ENCODE measurements at places on chromosomes 13 and 19.

- DNase-seq, result peak; percentile 75
Observed at GRCh38 chr13:114025714-114026431, 52.0 kb upstream of the C13orf46 start.

DNA sequence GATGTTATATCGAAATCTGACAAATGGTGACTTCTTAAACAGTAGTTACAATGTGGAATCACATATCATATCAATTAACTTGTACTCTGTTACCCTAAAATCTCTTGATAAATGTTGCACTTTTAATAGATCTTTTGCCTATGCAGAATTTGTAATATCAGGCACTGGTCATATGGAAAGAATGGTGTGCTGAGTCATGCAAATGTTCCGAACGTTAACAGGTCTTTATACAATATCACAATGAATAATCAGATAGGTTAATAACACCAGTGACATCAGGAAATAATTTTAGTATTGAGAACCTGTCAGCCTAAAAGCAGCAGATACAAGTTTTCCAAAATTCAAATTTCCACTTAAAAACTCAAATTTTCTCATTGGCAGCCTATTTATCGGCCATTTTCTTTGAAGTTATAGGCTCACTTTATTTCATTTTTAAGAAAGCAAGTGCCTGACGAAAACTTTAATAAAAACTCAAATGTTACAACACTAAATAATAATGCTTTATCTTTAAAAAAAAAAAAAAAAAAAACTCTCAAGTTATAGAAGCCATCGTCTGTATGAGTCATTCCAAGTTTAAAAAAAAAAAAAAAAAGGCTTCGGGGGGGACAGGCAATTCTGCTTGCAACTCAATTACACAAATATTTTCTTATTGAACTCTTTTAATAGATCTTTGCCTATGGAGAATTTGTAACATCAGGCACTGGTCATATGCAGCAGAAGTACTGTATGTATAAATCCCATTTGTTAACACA lies 180.9 kb downstream of the DIAPH3 start:
- no peak for DNase-seq

DNA sequence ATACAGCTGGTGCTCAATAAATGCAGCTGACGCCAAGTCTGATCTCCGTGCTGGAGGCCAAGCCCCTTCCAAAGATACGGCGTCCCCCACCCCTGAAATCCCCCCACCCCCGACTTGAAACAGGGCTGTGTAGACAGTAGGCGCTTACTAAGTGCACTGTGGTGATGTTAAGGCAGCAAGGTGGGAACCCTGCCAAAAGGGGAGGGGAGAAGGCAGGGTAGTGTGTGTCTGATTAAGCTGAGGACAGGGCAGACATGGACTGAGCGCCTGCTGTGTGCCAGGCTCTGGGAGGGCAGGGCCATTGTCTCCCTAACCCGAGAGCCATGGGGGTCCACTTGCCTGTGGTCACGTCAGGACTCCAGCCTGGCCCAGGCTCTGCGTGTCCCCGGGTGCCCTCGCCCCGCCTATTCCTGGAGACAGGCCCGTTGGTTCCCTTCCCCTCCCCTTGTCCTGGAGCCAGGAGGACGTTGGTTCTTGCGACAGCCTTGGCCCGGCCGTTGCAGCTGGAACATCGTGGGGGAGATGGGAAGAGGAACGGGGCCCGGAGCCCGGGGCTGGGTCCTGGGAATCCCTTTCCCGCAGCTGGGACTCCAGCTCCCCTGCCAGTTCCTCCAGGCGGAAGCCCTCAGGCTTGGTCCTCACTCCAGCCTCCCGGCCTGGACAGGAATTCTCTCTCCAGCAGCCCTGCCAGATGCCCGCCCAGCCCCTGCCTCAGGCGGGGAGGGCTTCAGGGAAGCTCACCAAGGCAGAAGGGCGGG lies 1.7 kb upstream of the ELANE start:
- DNase-seq, result peak; percentile 78

DNA sequence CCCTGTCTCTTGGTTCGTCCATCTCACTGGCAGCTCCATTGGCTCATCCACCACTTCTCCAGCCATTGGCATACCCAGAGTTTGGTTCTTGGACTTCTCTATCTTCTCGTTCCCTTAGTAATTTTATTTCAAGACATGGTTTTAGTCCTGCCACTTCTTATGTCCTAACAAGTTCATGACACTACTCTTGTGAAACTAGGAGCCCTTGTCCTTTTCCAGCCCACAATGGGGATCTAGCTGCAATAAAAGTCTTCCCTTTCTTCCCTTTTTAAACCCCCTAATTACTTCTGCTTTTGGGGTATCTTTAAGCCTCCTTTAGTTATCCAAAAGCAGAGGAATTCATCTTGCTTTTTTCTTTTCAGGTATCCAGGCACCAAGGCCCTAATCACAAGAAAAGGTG lies 2.9 kb upstream of the RCBTB2 start:
- no peak for DNase-seq

DNA sequence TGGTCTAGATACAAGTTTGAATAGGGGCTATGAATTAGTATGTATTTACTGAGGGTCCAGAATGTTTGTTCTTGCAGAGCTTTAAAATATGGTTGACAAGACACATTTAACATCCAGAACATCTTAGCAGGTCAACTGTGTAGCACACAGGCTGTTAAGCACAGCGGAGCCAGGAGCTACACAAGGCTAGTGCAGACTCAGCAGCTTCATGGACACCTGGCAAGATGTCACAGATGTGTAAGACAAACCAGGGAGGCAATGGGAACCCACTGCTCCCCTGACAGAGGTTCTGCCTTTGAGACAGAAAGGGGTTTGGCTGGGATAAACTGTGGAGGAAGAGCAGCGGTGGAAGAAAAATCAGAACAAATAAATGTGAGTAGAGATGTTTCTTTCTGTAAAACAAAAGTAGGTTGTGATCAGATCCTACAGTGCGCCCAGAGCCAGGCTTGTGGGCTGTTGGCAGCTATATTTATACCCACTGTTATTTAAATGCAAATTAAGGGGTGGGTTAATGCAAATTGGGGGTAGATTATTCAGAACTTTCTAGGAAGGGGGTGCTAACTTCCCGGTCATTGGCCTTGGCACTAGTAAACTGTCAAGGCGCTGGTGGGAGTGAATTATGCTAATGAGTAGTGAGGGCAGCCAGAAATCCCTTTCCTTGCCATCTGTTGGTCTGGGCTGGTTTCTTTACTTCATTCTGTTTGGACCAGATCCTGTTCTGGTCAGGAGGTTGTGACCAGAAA lies 33.0 kb downstream of the MIPEP start:
- peak; percentile 75 for DNase-seq

DNA sequence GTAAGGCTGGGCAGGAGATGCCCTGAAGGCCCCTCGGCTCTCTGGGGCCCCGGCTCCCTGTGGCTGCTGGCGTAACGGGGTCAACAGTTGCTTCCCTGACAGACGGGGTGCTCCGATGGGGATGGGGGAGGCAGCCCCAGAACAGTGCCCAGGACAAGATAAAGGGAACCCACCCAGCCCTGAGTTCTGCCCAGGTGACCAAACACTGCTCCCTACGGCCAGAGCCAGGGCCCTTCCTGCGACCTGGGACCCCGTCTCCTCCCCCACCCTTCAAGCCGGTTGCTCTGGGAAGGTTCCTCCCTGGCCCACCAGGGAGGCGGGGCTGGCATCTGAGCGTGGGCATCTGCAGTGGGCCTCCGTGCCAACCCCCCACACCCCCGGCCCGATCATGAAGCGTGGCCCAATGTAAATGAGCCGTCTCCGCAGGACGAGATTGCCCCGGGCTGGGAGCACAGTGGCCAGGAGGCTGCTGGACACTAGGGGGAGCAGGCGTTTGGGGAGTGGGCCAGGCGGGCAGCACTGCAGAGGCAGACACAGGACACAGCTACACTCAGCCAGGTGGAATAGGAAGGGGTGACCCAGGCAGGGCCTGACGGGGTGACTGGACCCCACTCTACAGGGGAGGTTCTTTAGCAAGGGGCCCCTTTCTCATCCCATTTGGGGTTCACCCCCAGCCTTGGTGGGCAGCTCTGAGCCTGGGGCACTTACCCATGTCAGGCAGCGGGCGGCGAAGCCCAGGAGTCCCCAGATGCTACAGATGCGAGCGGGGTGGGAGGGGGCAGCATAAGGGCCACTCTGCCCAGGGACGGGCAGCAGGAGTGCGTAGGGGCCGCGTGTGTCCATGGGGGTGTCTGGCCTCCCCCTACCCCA lies 1.2 kb upstream of the NKPD1 start:
- peak; percentile 75 for DNase-seq
